ENCODE measurements at places on chromosomes 4 and X. TPM values are rescaled to one million over a fixed set of nuclear protein-coding genes. Genes with fewer than 3 reads are reported as not detected.

DNA sequence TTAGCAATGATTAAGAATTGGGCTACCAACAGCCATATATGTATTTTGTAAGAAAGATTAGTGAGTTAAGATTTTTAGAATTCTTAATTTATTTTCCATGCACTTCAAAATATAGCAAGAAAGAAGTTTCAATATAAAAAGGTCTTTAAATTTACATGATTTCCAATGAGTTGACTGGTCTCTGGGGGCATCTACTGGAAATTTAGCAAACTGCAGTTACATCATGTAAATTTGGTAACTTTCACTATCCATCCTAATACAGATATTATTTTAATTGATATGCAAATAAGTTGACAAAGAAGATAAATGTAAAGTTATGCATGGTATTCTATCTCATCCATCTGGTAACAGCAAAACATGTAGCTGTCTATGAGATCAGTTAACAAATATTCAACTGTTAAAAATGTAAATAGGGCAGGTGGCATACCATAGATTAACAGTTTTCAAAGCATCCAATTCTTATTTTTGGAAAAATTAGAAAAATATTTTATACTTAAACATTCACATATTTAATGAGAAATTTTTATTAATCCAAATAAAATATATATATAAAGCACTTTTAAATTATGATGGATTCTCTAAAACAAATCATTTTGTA lies 29.1 kb downstream of the TTC29 start:
- DNase-seq: no peak

The PPID gene
- total RNA-seq: 27.1 TPM

DNA sequence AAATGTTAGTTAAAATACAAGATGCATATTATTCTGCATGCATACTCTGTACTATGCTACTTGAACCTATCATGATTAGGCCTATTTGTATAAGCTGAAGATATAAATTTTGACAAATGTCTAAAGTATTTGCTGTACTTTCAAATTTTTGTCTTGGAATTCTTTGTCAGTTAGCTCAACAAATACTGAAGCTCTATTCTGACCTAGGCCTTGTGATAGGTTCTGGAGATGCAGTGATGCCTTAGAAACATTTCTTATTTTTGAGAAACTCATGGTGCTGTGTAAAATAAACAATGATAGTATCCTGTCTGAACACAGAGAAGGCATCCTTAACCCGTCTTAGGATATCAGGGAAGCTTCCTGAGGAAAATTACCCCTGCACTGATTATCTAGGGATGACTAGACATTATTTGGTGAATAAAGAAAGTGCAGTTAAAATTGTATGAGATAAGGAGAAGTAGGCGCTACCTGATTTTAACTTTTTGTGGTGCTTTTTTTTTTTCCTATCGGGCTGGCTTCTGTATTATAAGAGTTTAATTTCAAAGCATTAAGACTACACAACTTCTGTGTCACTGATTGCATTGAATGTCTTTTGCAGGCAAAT lies 43.4 kb downstream of the MOB1B start:
- no peak for DNase-seq

DNA sequence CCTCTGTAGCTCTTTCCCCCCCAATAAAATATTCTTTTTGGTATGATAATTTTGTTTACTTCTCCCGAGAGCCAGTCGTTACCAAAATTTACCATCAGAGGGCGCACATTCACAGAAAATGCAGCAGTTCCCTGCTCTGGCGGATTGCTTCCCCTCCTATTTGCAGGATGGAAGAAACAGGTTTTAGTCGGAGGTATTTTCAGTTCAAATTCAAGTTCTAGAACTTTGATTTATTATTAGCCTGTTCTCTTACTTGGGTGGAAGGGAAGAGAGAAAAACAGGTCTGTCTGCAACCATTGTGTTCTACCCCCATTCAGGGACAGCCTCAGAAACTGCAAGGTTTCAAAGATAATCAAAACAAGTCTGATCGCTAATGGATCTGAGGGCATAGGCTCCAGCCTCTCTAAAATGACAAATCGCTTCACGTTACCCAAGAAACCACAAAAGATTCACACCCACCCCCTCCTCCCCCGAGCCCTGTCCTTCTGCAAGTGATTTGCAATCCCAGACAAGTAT lies 263.8 kb upstream of the RPS6KA3 start:
- DNase-seq: peak; percentile 14

The NEIL3 gene
- 3.7 TPM for total RNA-seq

The GUCY1A1 gene
- total RNA-seq: 136 TPM

- no peak for DNase-seq
Measured at GRCh38 chrX:126770179-126770578, 49.4 kb upstream of the PRR32 start.

The OPRPN gene
- not detected for total RNA-seq

The TCEAL7 gene
- total RNA-seq: 86.6 TPM

GRCh38 chrX:100409610-100410590 lies at the start of gene PCDH19:
Gene PCDH19, minus strand, starts transcription at chrX:100410273. Its CDS starts 1,676 bp downstream, at chrX:100408597.
- DNase-seq: peak; percentile 29

- DNase-seq: no peak
Measured at GRCh38 chr4:139857021-139857420, 191.4 kb downstream of the MGST2 start.

DNA sequence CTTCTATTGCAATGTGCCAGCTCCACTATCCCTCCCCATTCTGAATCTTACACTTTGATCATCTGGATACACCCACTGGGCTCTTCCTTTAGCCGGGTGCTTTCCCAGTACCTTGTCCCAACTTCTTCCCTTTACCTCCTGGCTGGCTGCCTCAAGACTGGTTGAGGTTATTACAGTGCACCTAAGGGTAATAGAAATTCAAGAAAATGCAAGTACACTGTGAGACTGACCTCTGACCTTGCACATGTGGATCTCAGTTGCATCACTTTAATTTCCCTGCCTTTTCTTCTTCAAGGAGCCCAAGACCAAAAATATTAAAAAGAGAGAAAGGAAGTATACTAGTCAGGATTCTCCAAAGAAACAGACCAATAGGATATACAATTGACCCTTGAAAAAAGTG lies 53.9 kb upstream of the NOCT start:
- no peak for DNase-seq

- no peak for DNase-seq
Measured at GRCh38 chrX:13662355-13662791, 9.4 kb downstream of the TCEANC start.

GRCh38 chr4:83115000-83115399 lies 471 bp upstream of the PLAC8 start:
- no peak for DNase-seq

DNA sequence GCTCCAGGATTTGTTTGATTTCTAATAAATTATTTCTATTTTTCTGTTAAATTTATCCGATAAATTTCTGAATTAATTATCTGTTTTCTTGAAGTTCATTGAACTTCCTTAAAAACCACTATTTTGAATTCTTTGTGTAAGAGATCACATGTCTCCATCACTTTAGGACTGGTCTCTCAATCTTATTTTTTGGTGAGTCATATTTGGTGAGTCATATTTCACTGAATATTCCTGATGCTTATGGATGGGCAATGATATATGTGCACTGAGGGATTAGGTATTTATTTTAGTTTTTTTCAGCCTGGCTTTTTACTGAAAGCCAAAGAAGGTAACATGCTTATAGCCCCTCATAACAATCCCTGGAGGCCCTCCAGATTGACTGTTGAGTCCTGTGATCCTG lies 48.5 kb upstream of the IL15 start:
- DNase-seq: no peak

GRCh38 chrX:1673337-1673736 lies 58.5 kb downstream of the ASMT start:
- no peak for DNase-seq

DNA sequence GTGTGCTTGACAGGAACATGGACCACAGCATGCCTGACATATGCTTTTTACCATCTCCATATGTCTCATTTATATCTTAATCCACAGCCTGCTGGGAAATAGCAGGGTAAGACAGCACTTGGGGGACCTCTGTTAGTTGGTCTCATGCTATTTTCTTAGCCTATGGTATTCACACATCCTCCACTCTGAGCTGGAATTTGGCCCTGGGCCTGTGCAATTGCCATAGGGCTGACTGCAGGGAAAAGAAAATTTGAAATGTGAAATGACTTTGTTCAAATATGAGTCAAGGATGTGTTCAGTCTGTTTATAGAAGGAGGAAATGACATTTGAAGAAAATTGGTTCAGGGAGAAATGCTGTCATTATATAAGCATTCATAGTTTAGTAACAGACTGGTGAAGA lies 9.6 kb upstream of the MAP7D3 start:
- DNase-seq: no peak

DNA sequence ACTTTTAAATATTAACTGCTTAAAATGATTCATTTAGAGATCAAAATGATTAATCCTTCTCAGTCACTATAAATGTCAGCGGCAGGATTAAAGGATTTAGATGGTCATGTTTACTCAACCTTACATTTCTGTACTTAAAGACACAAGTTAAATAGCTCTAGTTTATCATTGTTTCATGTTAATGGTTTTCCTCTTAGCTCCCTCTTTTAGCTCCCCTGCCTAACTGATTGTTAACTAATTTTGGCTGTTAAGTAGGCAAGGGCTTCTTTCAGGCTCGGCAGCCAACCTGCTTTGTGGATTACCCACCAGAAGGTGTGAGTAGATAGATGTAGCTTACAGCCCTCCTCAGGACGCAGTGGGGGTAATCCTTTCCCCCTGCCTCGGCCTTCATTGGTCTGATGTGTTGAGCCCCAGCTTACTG lies 96.0 kb downstream of the TENM3 start:
- DNase-seq: no peak

- no peak for DNase-seq
Measured at GRCh38 chrX:642436-643240, 12.0 kb downstream of the SHOX start.

DNA sequence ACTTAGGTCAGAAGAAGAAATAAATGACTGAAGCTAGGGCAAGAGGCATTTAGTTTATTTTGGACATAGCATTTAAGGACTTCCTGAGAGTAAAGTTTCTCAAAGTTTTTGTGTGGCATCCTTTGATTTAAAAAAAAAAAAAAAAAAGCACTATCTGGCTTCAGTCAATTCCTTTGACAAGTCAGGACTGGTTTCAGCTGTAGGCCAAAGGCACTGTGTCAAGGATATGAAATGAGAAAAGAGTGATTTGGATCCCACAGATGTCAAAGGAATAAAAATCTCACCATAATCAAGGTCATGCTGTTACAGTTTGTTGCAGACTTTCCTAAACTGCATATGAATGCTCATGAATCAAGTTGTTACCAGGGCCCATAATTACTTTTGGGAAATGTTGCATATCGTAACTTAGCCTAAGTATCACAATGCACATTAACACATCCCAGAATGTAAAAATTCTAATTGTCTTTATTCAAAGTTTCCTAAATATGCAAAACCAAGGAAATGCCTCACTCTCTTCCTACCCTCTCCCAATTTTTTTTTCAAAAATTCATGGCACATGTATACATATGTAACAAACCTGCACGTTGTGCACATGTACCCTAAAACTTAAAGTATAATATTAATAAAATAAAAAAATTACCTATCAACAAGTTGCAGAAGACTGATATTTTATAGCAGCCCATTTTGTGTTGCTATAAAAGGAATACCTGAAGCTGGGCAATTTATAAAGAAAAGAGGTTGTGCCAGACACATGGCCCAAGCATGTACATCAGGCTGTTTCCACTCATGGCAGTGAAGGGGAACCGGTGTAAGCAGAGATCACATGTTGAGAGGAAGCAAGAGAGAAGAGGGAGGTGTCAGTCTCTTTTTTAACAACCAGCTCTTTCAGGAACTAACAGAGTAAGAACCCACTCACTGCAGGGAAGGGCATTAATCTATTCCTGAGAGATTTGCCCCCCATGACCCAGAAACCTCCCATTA lies 33.7 kb upstream of the ADAMTS3 start:
- DNase-seq: no peak

The NWD2 gene
- 44.5 TPM for total RNA-seq

The SLC16A2 gene
- 17.9 TPM for total RNA-seq

DNA sequence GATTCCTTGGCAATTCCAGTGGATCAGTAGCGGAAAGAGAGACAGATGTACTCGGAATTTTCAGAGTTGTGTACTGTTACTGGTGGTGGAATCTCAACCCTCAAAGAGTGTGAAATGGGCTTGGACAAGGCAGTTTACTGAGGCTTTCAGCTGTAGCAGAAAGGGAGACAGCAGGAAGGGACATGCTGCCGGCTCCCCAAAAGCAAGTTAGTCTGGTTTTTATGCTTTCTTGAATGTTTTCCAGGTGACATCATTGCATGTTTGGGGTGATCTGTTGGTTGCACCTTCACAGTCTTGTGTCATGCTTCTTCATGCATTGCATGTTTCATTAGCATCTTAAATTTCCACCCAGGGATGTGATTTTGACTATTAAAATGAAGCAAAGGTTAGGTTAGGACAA lies 1282.2 kb downstream of the ADGRL3 start:
- no peak for DNase-seq

DNA sequence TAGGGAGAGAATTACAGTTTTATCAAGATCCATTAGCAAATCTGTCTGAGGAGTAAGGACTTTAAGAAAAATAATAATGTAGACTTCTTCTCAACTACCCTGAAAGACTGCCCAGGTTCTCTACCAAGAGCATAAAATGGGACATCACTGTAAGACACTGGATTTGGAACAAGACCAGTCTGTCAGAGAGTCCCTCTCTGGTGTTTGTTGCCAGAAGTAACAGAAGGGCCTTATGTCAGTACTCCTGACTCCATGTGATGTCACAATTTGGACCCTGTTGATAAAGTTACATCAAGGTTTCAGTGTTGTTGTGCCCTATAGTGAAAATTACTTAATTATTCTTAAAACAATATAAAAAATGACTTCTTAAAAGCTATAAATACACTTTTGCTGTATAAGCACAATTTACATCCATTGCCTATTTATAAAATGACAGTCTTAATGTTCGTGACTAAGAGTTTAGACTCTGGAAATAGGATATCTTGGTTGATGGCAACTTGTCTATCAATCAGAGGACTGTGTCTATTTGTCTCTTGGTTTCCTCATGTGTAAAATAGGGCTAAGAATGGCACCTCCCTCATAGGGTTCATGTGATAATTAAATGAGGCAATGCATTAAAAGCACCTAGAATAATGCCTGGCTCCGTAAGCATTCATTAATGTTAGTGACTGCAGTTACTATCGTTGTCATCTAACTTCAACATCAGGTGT lies 57.8 kb downstream of the RS1 start:
- no peak for DNase-seq

- DNase-seq: no peak
Measured at GRCh38 chr4:125770814-125771398, 456.2 kb downstream of the FAT4 start.

The IBSP gene
- total RNA-seq: not detected

The CT45A1 gene
- not detected for total RNA-seq

The RAB33A gene
- total RNA-seq: 36.5 TPM

The VEGFC gene
- total RNA-seq: 0.94 TPM

GRCh38 chrX:155766321-155766720 lies 114.8 kb upstream of the VAMP7 start:
- DNase-seq: no peak

DNA sequence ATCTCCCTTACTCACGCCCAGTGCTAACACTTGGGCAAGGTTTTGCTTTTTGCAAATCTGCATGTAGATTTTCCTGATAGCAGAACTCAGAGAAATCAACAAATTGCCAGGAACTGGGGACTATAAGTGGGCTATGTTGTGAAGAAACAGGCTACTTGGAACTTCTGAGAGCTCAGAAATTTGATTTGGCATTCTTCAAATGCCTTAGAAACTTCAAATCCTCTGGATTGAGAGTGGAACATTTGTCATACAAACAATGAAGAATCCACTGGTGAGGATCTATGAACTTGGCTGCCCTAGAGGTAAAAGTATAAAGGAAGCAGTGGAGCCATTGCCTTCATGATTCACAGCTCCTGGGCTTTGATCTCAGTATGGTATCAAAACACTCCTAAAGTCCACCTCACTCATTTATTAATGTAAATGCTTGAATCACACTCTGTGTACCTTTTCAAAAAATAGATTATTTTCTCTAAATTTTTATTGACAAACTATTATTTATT lies 126.0 kb downstream of the GLRA3 start:
- no peak for DNase-seq

GRCh38 chr4:1413204-1413663 lies 7.0 kb upstream of the NKX1-1 start:
- no peak for DNase-seq
